Activated CD4-positive, alpha-beta T cell treated with anti-CD3 and anti-CD28 coated beads for 24 hours (primary cell): ENCODE measurements at places on chromosomes 13 and 19.

DNA sequence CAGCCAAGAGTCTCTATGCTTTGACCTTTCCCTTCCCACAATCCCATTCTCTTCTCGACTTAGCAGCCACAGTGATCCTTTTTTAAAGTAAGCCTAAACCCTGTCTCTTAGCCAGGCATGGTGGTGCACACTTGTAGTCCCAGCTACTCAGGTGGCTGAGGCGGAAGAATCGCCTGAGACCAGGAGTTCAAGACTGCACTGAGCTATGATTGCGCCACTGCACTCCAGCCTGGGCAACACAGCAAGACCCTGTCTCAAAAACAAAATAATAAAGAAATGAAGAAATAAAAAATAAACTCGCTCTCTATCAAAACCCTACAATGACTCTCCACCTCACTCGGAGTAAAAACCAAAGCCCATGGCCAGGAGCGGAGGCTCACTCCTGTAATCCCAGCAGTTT lies 14.7 kb downstream of the TEX101 start:
- no peak for DNase-seq

GRCh38 chr13:93180356-93180969 lies 46.1 kb upstream of the GPC6 start:
- DNase-seq, result no peak

GRCh38 chr19:6568010-6568526 lies 22.9 kb downstream of the CD70 start:
- DNase-seq, result no peak

DNA sequence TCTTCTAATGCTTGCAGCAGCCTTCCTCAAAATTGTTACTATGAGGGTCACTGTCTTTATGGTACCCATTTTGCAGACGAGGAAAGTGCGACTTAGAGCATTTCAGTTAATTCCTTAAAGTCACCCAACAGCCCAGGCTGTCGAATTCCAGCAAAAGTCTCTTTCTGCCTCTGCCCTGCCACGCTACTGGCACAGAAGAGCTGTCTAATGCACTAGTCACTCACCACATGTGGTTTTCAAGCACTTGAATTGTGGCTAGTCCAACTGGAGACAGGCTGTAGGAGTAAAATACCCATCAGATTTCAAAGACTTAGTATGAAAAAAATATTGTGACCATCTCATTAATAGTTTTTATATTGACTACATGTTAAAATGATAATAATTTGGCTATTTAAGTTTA lies 1.7 kb downstream of the FPR1 start:
- no peak for DNase-seq

DNA sequence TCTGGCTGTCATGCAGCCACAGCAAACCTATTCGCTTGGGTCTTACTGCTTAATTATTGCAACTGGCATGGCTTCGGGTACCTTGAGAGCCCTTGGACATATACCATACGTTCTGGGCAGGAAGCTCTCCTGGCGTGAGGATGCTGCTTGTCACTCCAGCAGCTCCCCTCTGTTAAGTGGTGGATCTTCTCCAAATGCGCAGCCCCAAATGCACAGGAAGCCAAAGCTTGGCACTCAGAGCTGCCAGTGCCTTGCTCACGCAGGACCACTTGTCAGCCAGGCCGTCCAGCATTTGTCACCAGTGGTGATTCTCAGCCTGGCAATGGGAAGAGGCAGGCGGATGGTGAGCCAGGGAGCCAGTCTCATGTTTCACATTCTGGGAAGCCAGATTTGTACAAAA lies 158.6 kb downstream of the KATNAL1 start:
- no peak for DNase-seq

GRCh38 chr13:36090592-36090991 lies 40.6 kb downstream of the DCLK1 start:
- DNase-seq, result no peak

GRCh38 chr19:51372649-51373504 lies at the start of gene NKG7:
Gene NKG7 (minus strand): TSS chr19:51372654. CDS start chr19:51372535, 119 bp downstream.
- peak; percentile 64 for DNase-seq

- DNase-seq, result no peak
Measured at GRCh38 chr13:34900288-34900739, 41.8 kb upstream of the NBEA start.
